Smooth muscle cell of the pulmonary artery (primary cell): ENCODE measurements at places on chromosomes 2 and 18. TPM values are rescaled to one million over a fixed set of nuclear protein-coding genes. Genes with fewer than 3 reads are reported as not detected.

Gene GATA6
- 40.3 and 57.2 TPM in 2 replicates for total RNA-seq

Gene ALPG
- not detected in 2 replicates for total RNA-seq

Gene ARHGAP25
- total RNA-seq: 0.10 and 0.91 TPM in 2 replicates

Gene DYNAP
- not detected in 2 replicates for total RNA-seq

Gene DSG3
- under 0.01 and 0.13 TPM in 2 replicates for total RNA-seq

Gene IL36G
- not detected in 2 replicates for total RNA-seq

Gene PAIP2B
- 0.36 and 0.65 TPM in 2 replicates for total RNA-seq

Gene CLEC4F
- not detected in 2 replicates for total RNA-seq

Gene GALNT13
- 0.20 and 1.5 TPM in 2 replicates for total RNA-seq

Gene ZDBF2
- 16.7 and 17.0 TPM in 2 replicates for total RNA-seq
